Activated CD8-positive, alpha-beta memory T cell treated with anti-CD3 and anti-CD28 coated beads for 1 hour (primary cell): ENCODE measurements at places on chromosomes 3 and 15.

- DNase-seq, result no peak
These were observed 236.6 kb upstream of the CTDSPL start for GRCh38 chr3:37625051-37625450.

DNA sequence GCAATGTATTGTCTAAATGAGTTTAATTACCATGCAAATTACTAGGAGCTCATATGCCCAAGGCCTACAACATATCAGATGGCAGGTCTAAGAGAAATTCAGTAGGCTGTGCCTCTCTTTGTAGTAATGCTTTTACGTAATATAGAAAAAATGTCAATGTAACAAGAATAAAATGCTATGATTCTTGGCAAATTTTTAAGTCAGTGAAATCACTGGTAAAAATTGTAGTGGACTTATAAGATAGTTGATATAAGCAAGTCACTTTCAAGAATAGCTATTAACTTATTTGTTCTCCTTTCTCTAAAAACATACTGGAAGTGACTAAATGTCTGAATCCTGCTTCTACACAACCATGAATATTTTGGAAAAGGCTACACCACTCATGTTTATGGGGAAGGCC is 707.8 kb downstream of the TUSC7 start:
- no peak for DNase-seq

- DNase-seq, result no peak
These were observed 228.7 kb downstream of the SLCO3A1 start for GRCh38 chr15:92082006-92082843.

DNA sequence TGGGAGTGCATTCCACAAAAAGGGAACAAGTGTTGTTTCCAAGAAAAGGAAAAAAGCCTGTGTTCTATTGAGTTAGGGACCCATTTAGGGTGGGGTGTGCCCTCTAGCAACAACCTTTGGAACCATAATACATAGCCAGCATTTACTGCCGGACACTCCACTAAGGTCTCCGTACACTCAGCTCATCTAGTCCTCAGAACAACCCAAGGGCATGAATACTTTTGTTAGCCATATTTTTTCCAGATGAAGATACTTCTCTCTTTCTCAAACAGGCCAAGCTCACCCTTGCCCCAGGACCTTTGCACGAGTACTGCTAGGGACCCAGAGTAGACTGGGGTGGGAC is 46.2 kb downstream of the GLDN start:
- no peak for DNase-seq

DNA sequence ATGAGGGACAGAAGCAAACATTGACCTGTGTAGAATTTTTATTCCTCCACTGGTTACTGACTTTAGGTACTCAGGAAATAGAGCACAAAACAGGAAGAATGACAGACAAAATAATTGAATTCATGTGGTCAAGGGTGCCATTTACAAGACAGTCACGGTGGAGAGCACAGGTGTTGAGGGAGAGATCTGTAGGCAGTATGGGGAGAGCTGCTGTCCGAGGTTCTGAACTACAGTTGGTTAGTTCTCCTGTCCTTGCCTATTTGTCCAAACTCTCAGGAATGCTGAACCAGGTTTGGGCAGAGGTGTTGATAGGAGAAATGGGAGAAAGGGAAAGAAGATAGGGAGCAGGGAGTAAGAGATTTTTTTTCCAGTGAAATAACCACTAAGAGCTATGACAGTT is 178.5 kb upstream of the ZBTB20 start:
- no peak for DNase-seq

GRCh38 chr3:187025656-187026316 is 95.5 kb downstream of the ST6GAL1 start:
- DNase-seq, result no peak

DNA sequence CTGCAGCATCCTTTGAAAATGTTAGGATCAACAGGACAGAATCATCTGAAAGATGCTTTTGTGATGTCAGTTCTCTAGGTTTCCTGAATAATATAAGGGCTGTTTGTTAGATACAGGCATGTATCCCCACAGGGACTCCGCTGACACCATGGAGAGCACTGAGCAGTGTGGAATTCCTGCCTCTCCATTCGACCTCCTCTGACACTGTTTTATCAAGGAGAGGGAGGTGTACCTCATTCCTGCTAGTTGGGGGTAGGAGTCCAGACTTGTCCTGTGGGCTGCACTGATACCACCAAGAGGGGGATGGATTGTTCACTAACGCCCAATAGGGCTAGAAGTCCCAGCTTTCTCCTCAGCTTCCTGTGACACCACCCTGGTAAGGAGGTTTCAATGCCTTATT is 46.6 kb downstream of the LARS2 start:
- DNase-seq, result no peak

DNA sequence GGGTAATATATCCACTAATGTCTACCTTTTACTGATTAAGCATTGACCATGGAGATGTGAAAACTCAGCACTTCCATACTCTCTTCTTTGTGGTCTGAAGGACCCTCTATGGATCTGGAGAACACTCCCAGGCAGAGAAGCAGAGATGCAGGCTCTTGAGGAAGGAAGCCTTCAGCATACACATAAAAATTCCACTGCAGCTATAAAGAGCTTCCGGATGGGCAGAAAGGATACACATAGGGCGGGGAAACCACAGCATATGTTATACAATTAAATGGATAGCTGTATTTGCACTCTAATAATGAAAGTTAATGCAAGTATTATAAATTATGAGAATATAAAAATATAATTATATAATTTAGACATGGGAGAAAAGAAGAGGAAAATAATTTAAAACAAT is 1258.2 kb upstream of the ALCAM start:
- DNase-seq, result no peak

DNA sequence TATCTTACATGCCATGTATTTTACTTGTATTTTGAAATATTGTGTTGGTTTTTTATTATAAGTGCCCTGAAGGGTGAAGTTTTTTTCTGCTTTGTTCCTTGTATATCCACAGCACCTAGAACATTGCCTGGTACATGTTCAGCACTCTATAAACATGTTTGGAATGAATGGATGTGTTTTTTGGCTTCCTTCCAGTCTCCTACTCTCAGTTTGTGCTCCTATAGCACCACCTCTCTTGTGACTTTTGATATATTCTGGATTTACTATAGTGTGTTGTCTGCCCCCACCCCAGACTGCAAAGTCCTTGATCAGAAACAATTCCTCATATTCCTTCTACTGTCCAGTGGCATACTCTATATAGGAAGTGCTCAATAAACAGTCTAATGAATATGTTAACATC is 60.6 kb downstream of the PLCL2 start:
- DNase-seq, result no peak

DNA sequence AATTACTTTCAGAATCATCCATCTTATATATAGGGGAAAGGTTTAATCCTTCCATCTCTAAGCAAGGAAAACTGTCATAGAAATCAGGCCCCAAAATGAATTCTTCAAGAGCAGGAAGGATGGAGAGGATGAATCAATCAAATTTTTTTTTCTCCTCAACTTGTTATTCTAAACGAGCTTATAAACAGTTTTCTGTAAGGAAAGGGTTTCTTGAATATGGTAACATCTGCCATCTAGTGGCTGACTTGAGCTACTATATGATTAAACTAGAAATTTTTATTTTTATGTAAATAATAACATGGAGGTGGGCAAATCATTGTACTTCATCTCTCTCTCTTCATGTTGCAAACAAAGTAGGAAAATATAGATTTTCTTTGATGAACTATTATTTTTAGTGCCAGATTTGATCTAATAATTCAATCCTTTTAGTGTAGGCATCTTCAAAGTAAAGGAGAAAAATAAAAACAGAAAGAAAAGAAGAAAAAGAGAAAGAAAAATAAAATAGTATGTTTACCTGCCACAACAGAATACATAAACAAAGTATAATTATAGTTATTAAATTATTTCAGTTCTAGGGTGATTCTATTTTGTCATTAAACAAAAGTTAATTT is 146.6 kb downstream of the SERPINI1 start:
- DNase-seq, result no peak

- DNase-seq, result no peak
These were observed 339.2 kb downstream of the FOXP1 start for GRCh38 chr3:71244153-71244825.

DNA sequence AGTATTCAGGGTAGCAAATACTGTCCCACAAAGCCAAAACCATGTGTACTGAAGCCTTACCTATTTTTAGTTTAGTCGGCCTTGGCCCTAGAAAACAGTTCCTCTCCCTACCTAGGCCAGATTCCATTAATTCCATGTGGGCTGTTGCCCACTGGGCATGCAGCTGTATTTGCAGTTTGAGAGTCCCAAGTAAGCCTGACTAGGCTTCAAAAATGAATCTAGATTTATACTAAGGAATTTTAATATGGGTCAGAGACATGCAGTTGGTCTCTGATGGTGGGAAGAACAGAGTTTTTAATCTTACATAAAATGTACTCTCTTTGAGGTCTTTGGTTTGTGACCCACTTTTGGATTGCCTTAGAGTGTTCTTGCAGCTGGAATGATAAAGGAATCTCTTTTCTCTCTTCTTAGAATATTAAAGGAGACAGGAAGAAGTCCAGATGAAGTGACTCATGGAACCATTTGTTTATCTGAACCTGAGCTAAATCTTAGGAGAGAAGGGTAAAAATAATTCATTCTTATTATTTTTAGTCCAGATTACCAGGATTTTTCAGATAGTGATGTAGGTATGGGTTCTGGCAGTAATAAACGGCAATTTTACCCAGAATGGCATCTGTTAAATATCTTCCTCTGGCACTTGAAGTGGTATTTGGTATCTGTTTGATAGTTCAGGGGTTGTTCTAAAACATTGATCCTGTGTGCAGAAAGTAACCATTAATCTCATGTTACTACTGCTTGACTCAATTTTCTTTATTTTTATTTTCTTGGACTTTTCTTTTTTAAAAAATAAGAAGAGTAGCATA is 33.8 kb downstream of the GLCE start:
- DNase-seq, result no peak

DNA sequence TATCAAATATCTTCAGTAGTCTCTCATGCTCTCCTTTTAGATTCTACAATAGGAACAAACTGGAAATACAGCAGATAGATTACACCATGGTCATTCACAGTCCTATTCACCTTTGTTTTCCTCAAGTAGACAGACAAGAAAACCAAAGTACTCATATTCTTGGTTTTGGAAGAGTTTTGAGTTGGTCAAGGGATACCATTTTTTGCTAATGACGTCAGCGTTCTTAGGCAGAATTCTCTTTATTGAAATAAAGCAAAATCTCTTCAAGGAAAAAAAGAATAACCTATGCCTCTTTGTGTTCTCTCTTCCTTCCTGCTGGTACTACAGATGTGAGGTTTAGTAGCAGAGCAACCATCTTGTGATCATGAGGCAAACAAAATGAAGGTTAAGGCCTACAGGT is 268.3 kb upstream of the PDZRN3 start:
- DNase-seq, result no peak

GRCh38 chr15:39132954-39133600 is 447.8 kb upstream of the THBS1 start:
- no peak for DNase-seq

- DNase-seq, result no peak
These were observed 165.8 kb downstream of the MECOM start for GRCh38 chr3:169497567-169498257.

DNA sequence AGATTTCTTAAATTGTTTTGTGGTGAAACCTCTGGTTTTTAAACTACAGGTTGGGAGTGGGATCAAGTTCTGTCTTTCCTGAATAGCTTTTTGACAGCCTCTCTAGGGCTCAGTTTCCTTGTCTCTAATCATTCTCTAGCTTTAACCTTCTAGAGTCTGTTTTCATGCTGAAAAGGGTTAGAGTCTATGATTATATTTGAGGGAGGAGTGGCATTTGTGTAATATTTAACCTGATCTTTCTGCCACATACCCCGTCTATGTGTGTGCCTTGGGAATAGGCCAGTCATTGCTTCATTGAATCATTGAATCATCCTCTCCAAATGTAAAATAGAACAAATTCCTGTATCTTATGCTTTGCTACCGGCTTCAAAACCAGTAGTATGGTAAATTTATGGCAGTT is 204.9 kb downstream of the KLHL25 start:
- no peak for DNase-seq

GRCh38 chr3:32575451-32576113 is 4.9 kb upstream of the DYNC1LI1 start:
- no peak for DNase-seq

- no peak for DNase-seq
These were observed 42.6 kb upstream of the SLC4A7 start for GRCh38 chr3:27526614-27527315.

DNA sequence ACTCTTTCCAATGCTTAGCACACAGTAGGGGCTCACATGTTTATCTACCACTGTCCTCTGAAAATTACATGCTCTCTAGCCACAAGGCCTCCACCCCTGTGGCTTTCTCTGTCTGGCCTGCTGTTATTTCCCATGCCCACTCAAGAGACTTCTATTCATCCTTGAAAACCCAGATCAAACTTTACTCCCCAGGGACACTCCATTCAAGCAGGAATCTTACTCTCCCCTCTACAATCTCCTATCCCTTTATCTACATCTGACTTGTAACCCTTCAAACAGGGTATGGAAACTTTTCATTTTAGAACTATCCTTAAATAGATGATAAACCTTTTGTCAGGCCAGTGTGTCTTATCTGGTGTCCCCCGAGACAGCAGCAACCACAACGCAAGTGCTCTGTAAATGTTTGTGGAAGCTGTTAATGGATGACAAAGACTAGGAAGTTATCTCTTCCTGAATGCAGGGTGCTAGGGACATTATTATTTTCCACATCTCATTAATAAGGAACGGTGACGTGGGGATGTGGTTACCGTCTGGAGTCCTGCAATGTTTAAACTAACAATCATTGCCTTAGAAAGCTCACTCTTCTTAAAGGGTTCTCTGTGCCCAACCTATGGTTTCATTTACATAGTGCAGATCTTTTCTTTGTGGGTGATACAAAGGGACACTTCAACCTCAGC is 322.3 kb downstream of the ARRDC4 start:
- no peak for DNase-seq

GRCh38 chr3:89571298-89571697 is 463.9 kb downstream of the EPHA3 start:
- DNase-seq, result no peak

DNA sequence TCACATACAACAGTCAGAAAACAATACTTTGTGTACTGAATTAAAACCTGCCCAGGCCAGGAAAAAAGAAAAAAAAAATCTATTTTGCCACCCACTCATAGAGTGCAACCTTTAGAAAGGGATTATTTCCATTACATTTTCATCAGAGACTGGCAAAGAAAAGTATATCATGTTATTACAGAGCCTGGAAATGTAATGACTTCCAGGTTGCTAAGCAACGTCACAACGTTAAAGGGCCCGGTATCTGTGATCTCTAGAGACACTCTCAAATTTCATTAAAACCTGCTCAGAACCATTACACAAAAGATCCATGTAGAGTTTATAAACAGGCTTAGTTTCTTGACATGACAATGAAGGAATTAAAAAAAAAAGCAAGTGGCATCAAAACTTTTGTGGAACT is 170.5 kb downstream of the CTNNB1 start:
- no peak for DNase-seq
